NCI-H345 (cell line): ENCODE measurements at places on chromosomes 12 and 14.
A peak's percentile ranks its signal among the peaks of the same experiment; 100 is the strongest.

GRCh38 chr14:66476964-66477363 is 9.2 kb upstream of the CCDC196 start:
- DNase-seq: no peak

GRCh38 chr12:72366255-72366654 is 94.1 kb downstream of the TRHDE start:
- DNase-seq: no peak

- no peak for DNase-seq
Measured at GRCh38 chr14:24238123-24238522, 4.3 kb downstream of the TINF2 start.

- no peak for DNase-seq
Measured at GRCh38 chr14:92847749-92848148, 53.6 kb downstream of the GOLGA5 start.

GRCh38 chr14:24813089-24813815 is 179.3 kb upstream of the GZMB start:
- DNase-seq: no peak

- no peak for DNase-seq
Measured at GRCh38 chr14:90820958-90821357, 4.7 kb upstream of the TTC7B start.

GRCh38 chr12:55780685-55781084 is 36.8 kb downstream of the SARNP start:
- DNase-seq: no peak

DNA sequence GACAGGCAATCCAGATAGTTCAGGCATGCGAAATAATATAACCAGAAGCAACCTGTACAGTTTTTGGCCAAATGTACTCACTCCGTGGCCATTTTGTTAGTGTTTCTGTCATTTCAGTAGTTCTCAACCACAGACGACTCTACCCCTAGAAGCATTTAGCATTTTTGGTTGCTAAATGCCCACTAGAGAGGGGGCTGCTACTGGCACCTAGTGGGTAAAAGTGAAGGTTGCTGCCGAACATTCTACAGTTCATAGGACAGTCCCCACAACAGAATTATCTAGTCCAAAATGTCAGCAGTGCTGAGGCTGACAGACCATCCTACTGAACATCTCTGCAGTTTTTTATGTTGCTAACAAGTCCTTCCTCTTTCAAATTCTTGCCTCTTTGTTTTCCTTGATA is 107.4 kb downstream of the TSHR start:
- peak; percentile 25 for DNase-seq

DNA sequence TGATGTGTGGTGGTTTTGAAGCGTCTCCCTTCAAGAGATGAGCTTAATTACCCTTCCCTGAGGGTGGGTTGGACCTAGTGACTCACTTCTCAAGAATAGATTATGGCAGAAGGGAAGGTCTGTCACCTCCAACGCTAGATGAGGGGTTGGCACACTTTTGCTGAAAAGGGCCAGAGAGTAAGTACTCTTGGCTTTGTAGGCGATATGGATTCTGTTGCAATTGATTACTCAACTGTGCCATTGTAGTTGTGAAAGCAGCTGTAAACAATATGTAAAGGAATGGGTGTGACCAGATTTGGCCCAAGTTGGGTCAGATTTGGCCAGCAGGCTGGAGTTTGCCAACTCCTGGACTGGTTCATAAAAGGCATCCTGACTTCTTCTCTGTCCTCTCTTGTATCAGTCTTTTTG is 53.3 kb downstream of the SMIM41 start:
- DNase-seq: no peak

GRCh38 chr14:96215452-96216244 is 11.0 kb downstream of the BDKRB2 start:
- DNase-seq: no peak

DNA sequence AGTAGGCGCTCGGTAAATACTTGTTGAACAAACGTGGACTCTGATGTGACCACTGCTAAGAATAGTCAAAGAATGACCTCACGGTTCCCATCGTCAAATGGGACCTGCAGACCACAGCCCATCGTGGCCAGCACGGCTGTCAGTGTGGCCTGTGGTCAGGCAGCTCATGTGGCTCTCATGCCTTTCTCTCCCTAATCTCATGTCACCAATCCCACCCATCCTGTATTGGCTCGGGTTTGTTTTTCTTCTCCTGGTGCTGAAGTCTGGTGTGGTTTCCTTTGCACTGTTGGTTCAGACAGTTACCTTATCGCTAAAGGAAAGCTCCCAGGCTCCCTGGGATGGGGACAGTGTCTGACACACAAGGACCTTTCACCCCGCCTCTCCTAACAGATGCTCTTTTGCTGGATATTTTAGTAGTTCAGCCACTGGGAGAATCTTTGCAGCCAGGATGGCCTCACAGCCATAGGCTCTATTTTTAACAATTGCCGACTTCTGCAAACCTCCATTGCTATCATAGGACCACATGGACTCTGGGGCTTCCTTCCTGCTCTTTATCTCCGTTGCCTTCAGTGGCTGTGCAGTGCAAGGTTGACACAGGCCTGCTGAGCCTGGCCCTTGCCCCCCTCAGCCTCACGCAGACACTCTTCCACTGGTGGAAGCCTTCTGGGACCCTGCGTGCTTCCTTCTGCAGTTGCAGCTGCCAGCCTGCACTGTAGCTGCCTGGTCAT is 293.1 kb upstream of the FKBP4 start:
- no peak for DNase-seq

DNA sequence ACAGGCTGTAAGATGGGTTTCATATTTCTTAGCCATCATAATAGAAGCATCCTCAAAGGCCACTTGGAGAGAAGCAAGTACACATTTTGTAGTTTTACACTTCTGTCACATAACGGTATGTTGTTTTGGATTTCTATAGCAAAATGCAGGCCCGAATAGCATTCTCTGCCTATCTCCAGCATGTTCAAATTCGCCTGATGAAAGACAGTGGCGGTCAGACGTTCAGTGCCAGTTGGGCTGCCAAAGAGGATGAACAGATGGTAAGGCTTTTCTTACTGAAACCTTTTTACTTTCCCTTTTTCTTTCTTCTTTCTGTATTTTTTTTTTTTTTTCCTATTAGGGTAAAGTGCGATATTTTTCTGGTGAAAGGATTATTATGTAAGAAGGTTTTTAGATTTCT is 110.5 kb downstream of the TTLL5 start:
- no peak for DNase-seq
